ENCODE measurements at places on chromosomes 6 and 20.

DNA sequence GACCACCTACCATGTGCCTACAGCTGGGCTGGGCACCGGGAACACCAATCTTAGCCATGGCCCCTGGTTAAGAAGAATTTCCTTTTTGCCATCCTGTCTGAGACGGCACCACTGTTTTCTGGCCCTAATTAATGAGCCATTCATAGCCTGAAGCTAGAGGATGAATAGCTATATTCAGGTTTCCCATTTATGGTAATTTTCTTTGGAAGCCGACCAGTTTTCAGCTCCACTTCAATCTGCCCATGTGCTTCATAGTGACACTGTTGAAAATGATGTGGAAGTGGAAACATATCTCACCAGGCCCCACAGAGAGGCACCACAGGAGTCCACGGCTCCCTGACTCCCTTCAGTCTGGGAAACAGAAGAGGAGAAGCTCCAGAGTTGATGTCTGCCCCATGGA lies 22.6 kb upstream of the ULBP3 start:
- peak; percentile 91 for DNase-seq

- peak; percentile 1 for DNase-seq
These were observed 104.3 kb upstream of the PTPRT start for GRCh38 chr20:43294031-43294430.

GRCh38 chr6:105606831-105607463 lies 204.1 kb upstream of the PREP start:
- DNase-seq, result no peak

GRCh38 chr6:51855310-51856082 lies 231.9 kb downstream of the PKHD1 start:
- DNase-seq, result peak; percentile 58

GRCh38 chr6:24925661-24926060 lies 10.1 kb downstream of the RIPOR2 start:
- no peak for DNase-seq

- DNase-seq, result no peak
These were observed 173.2 kb downstream of the TMEM242 start for GRCh38 chr6:157150076-157150475.

All from pons (tissue), 1 donor.